GDM1 (cell line): ENCODE measurements at places on chromosomes 1 and 21.

DNA sequence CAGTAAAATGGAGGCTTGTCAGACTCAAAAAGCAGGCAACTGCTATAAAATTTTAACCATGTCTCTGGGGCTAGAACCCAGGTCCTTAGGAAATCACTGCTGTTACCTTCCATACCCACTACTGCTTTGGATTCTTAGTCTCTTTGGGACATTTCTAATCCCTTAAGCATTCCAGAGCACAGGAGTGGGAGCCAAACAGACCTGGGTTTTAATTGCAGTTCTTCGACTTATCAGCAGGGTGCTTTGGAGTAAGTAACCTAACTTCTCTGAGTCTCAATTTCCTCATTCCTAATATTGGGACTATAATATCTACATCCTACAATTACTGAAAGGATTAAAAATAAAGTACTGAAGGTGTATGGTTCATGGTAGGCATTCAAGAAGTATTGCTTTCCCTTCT is 161.0 kb upstream of the BEND5 start:
- no peak for DNase-seq

DNA sequence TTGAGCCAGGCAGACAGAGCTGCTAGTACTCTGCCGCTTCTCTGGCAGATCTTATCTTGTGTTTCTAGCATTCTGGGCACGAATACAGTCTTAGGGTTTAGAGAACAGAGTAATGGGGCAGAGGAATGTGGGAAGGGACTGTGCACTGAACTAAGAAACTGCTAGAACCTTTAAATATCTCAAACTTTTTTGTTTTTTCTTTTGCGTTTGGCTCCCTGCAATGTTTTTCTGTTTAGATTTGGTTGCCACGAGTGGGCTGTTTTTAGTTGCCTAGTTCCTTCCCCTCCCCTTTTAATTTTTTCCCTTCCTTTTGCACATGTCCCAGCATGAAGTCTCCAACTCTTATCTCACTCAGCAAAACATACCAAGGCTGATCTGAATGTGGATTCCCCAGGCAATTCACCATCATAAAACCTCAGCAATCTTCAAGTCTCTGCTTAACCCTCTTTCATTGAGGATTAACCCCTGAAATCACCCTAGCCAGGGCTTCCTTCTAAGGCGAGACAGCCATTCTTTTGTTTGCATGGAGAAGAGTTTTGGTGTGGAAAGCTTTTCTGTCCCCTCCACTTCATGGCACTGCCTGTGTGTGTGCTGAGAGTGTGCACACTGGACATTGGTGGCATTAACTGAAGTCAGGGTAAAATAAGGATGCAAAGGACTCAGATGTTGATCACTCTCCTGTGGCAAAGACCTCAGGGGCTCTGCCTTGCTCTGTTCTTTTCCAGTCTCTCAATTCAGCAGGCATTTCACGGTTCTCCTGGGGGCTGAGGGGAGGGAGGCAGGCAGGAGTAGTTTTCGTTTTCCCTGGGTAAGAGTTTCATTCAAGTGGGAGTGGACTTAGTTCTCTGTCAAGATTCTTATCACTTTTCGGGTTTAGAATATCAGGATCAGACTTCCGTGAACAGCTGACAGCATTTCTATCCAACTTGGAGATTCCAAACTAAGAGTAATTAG is 2.8 kb upstream of the ATF3 start:
- no peak for DNase-seq

- DNase-seq, result no peak
These were observed 47.8 kb downstream of the PIK3CD start for GRCh38 chr1:9699361-9699760.

- DNase-seq, result no peak
These were observed 16.4 kb upstream of the SLC44A3 start for GRCh38 chr1:94803517-94804441.

GRCh38 chr1:172177849-172178248 is 242.6 kb upstream of the C1orf105 start:
- DNase-seq, result no peak

GRCh38 chr1:26922901-26923300 is 1.4 kb downstream of the NUDC start:
- DNase-seq, result no peak

GRCh38 chr1:145901312-145902021 is 8.4 kb downstream of the ITGA10 start:
- DNase-seq, result no peak

- no peak for DNase-seq
These were observed 153.1 kb downstream of the ST6GALNAC3 start for GRCh38 chr1:76227621-76228020.

DNA sequence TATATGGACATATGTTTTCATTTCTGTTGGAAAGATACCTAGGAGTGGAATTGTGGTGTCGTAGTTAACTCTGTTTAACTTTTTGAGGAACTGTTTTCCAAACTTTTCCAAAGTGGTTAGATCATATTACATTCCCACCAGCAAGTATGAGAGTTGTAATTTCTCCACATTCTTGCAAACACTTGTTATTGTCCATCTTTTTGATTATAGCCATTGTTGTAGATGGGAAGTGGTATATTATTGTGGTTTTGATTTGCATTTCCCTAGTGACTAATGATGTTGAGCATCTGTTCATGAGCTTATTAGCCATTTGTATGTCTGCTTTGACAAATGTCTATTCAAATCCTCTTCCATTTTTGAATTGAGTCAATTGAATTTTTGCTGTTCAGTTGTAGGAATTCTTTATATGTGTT is 19.8 kb downstream of the CAMTA1 start:
- no peak for DNase-seq

- DNase-seq, result no peak
These were observed 309.9 kb downstream of the ADGRL2 start for GRCh38 chr1:82110366-82111254.

DNA sequence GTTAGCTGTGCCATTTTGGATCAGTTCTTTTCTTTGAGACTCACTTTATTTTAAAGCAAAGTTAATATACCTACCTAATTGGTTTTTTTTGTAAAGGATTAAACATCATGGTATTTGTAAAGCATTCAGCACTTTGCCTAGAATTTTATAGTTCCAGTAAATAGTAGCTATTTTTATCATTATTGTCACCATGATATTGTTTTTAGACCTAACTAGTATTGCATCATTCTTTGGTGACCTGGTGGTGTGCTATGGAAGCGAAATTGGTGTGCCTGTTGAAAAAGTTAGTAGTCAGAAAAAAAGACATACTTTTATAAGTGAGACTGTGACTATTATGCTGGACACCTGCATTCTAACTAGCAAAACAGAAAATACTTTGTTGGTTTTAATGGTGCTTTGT is 81.0 kb downstream of the NFIA start:
- no peak for DNase-seq

DNA sequence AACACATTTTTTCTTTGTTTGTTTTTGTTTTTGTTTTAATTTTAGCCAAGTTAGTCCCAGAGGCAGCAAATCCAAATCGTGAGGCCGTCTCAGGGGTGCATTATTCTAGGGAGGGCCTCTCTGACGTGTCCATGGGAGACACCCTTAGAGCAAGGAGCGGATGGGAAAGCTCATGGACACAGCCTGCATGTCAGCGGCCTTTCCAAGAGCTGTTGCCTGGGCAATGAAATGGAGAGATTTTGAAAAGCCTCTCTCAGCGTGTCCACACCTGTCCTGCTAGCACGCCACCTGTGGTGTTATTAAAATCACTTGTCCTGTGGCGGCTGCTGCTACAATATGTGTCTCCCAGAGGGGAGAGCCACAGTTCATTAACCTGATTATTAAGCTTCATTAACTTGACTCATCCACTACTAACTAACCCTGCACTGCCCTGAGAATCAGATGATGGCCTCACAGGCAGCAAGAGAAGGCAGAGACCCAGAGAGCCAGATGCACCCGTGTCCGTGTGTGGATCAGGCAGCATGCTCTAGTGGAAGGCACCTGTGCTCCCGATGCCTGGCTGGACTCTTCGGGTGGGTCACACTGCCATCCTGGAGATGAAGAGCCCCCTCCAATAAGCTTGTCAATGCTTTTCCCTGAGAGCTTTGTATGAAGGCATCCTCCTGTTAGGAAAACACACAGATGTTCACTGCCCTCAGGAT is 133.3 kb downstream of the PGBD5 start:
- no peak for DNase-seq
